ENCODE measurements at places on chromosomes 6 and 20.
A peak's percentile ranks its signal among the peaks of the same experiment; 100 is the strongest.

DNA sequence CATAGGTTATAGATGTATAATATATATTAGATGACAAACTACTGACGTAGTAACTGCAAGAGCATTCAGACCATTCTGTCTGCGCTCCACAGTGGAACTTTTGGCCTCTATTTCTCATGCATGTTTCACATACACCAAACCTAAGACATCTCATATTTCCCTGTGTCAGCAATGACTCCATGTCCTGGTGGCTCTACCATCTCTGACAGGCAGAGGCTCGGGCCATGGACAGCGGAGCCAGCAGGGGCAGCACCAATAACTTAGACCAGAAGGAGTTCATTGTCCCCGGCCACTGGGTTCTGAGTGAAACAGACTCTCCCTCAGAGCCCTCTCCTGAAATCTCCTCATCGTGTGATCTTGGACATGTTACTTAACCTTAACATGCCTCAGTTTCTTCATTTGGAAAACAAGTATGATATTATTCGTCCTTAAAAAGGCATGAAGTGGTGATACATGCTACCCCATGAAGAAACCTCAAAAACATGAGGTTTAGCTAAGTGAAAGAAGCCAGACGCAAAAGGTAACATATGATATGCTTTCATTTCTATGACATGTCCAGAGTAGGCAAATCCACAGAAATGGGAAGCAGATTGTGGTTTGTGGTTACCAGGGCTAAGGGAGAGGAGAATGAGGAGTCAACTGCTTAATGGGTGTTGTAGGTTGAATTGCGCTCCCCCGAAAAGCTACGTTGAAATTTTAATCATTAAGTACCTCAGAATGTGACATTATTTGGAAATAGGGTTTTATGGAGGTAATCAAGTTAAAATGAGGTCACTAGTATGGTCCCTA, 564.0 kb upstream of the JARID2 start:
- no peak for DNase-seq

DNA sequence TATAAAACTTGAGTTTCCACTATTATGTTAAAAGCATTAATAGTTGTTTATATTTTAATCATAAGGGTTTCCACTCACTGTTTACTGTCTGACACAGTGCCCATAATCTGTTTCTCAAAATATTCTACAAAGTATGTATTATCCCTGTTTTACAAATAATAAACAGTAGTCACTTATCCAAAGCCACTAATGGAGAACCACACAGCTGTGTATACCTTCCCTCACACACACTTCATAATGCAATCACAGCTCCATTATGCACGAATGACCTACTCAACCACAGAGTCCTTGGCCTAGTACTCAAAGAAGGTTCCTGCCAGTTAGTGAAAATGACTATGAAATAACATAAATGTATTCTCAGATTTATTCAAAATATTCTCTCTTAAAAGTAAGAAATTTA, 103.1 kb downstream of the EPB41L2 start:
- DNase-seq, result no peak

DNA sequence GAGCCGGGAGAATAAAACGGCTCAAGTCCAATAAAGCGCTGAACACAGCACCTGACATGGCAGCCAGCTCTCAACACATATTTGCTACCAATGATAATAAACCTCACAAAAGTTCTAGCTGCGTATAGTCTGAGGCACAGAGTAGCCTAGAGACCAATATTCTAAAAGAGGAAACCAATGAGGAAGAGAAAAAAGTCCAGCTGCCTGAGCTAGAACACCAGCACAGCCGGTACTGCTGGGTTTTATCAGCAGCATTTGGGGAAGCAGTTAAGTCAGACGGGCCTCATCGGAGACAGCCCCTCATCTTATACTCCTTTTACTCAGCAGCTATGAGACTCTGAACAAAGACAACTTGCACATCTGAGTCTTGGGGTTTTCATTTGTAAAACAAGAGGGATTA, 2.4 kb upstream of the RTF2 start:
- DNase-seq, result no peak

GRCh38 chr6:41367700-41368099, 32.3 kb downstream of the NCR2 start:
- peak; percentile 43 for DNase-seq

DNA sequence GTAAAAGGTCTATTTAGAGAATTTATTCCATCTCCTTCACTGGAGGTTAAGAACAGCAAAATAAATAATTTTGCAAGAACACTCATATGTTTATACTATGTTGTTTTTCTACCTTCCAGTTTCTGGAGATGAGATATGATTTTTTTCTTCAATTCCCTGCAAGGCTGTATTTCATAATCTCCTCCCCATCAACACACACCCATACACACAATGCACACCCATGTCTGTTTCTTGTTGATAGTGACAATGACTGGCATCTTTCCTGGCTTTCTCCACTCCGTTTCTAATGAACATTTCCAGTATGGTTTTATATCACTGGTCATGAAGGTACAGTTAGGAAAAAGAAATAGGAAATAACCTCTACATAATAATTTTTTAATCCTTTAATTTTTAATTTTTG, 202.1 kb downstream of the ARHGAP18 start:
- no peak for DNase-seq

- no peak for DNase-seq
These were observed 172.6 kb downstream of the BMP2 start for GRCh38 chr20:6940048-6940447.

DNA sequence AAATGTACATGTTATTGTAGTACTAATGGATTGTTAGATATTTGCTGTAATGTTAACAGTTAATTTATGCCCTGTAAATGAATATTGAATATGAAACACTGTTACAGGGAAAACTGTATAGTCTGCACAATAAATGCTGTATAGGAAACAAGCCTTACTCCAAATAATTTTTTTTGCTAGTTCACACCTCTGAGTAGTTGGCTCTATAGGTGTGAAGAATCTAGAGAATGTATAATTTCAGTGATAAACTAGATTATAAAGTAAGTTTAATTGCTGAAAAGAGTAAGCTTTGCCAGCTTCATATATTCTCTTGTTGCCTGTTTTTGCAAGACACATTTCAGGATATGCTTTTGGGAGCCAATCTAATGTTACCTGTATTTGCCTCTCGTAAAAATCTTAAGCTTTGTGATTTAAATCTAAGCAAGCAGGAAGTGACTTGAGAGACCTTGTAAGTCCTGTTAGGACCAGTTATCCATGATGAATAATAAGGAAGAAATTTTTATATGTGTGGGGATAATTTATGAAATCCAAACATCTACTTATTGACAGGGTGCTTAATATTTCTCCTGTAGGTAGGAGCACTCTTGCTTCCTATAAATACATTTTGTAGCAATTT, 232.4 kb downstream of the ZFAND3 start:
- no peak for DNase-seq

GRCh38 chr6:158005626-158006180, 24.0 kb downstream of the SYNJ2 start:
- DNase-seq, result no peak

DNA sequence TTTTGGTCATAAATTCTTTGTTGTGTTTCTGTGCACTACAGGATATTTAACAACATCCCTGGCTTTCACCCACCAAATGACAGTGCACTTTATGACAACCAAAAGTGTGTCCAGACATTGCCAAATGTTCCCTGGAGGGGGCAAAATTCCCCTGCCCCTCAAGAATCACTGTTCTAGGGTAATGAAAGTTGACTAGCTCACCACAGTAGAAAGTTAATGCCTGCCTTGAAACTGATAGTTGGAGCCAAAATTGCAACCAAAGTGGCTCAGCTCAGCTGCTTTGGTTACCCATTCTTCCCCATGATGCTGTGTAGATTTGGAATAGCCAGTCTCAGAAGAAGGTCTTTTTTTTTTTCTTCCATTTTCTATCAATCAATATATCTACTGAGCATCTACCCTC, 150.6 kb downstream of the RALGAPA2 start:
- no peak for DNase-seq

DNA sequence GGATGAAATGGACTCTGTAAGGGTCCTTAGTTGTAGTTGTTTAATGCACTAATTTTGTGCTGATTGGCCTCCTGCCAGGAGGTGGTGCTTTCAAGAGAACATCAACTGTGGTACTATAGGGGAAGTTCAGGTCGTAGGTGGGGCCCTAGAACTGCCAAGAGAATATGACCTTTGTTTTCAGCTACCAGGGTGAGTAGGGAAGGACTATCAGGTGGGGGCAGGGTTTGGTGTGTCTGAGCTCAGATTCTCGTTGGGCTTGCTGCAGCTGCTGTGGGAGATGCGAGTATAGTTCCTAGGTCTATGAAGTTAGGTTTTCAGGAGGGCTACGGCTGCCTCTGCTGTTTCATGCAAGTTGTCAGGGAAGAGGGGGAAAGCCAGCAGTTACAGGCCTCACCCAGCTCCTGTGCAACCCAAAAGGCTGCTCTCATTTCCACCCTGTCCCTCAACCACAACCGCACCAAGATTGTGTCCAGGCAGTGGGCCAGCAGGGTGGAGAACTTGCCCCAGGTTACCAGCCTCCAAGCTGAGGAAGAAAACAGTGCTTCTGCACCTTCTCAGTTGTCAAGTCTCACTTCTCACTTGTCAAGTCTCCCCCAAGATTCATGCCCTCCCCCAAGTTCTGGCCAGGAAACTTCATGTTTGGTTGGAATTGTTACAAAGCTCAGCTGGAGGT, 626.5 kb upstream of the MAP3K7 start:
- no peak for DNase-seq

DNA sequence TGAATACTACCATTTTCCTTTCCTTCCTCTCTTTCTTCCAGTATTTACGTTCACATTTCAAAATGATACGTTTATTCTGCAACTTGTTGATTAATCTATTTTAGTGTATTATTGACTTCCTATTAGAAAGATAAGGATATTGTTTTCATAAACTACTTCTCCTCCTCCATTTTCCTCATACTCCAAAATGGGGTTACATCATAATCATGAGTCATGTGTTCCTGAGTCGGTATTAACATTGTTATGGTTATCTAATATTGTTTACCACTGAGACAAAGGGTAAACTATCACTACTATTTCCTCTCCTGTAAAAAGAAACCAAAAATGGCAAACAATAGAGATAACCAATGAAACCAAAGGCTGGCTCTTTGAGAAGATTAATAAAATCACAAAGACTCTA, 126.5 kb upstream of the CDYL start:
- DNase-seq, result no peak

DNA sequence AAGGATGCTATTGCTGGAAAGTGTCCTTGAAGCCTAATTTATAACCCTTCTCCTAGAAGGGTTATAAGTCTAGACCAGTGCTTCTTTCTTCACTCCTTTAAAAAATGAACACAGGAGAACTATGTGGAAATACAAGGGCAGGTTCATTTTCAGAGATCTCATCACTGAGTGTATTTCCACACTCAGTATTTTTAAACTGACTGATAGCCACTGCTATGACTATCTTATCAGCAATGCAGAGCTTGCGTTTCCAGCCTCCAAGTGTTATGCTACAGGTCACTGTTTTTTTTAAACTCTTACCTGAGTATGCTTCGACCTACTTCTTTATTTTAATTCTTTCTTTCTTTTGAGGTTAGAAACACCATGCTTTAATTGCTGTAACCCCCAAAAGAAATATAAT, 319.1 kb downstream of the ARHGAP18 start:
- no peak for DNase-seq

GRCh38 chr6:157117431-157118095, 205.8 kb downstream of the TMEM242 start:
- no peak for DNase-seq

GRCh38 chr6:160667639-160668481, 3.8 kb upstream of the LPA start:
- no peak for DNase-seq

DNA sequence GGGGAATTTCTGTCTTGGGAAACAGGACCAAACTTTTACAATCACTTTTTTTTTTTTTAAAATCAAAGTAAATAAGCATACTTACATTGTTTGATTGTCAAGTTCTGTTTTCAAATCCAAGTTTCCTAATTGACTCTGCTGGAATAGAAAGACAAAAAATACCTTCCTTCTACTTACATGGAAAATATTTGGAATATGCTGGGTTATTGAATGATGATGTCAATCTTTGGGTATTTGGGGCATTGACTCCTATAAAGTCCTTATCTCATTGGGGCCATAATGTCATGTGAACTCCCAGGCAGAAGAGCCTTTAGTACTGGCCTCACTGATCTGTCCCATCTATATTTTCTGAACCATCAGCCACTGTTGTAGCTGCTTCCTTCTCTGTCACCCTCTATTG, 122.6 kb upstream of the NOX3 start:
- DNase-seq, result no peak

DNA sequence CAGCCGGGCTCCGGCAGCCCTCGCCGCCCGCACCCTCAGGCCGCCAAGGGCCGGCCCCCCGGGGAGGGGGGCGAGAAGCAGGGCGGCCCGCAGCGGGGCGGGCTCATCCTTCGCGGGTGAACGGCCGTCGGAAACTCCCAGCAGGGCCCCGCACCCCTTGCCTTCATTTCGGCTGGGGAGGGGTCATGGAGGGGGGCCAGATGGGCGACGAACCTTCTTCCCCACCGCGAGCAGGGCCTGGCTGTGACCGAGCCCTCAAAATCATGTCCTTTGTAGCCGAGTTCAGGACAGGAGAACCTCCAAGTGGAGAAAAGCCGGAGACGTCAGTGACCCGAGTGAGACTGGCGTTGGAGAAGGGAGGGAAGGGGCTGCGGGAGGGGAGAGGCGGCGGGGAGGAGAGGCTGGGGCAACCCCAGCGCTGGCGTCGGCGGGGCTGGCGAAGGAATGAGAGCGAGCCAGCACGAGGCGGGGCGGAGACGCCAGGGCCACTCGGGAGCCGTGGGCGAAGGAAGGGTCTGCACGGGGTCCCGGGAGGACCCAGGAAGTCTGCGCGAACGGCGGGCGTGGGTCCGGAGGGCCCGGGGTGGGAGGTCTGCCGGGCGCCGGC, 571 bp upstream of the FOXC1 start:
- peak; percentile 20 for DNase-seq

DNA sequence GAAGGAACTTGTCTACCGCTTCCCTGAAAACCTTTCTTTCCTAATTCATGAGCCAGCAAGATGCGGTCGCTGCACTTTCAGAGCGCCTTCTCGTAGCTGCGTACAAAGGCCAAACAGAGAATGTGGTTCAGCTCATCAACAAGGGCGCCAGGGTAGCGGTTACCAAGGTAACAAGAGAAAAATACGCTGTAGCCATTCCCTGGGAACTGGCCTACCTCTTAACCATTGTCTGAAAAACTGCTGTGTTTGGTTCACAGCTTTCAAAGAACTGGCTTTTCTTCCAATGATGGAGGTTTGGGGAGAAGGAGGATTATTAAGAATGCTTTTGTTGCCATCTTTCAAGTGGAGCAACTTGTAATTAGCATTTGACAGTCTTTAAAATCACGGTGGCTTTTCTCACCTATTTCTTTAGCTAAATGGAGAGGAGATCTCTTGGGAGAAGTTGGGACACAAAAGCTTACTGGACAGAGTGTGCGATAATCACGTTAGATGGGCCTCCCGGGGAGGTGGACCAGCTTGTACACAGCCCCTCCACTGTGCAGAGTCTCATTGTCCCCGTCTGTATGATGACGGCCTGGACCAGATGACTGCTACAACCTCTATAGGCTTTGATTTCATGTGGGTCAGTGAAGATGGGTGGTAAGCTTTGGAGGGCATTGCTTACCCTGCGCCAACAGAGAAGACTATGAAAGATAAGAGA, 71.5 kb downstream of the LYRM2 start:
- DNase-seq, result peak; percentile 14

GRCh38 chr6:163191704-163192537, 222.6 kb upstream of the QKI start:
- DNase-seq, result no peak

- no peak for DNase-seq
These were observed 244.4 kb upstream of the HSF2 start for GRCh38 chr6:122154912-122155575.
